Stimulated activated naive CD4-positive, alpha-beta T cell (primary cell): ENCODE measurements at places on chromosomes 7 and 10.

GRCh38 chr7:10646194-10646593 is 327.5 kb upstream of the PHF14 start:
- DNase-seq, result no peak

DNA sequence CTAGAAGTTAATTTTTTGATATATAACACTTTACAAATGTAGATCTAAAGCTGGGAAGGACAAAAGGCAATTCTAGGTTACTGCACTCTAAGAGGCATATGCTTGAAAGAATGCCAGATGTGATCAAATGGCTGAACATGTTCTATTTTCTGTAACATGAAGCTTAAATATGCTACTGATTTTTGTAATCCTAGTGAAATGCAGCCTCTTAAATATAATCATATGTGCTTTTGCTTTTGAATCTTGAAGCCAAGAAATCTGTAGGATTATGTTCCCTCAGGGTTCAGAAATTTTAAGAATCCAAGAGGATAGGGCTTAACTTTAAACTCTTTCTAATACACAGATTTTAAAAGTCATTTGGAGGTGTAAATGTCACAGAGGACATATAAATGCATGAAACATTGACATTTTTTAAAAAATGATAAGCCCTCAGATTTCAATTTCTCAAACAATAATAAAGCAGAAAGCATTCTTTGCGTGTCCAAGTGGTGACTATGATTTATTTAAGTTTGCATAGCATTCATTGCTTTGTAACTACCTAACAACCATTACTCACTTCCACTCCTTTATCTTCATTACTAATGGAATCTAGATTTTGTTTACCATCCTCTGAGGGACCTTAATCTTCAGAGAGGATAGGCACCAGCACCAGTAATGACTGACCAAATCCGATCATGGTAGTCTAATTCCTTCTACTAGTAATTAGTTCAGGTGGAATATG is 170.4 kb downstream of the MAGI2 start:
- DNase-seq, result no peak

- no peak for DNase-seq
Observed at GRCh38 chr10:125032474-125033020, 90.6 kb downstream of the ZRANB1 start.

GRCh38 chr10:121437596-121437995 is 160.6 kb downstream of the FGFR2 start:
- no peak for DNase-seq

- no peak for DNase-seq
Observed at GRCh38 chr10:97506199-97506991, 7.7 kb downstream of the UBTD1 start.

DNA sequence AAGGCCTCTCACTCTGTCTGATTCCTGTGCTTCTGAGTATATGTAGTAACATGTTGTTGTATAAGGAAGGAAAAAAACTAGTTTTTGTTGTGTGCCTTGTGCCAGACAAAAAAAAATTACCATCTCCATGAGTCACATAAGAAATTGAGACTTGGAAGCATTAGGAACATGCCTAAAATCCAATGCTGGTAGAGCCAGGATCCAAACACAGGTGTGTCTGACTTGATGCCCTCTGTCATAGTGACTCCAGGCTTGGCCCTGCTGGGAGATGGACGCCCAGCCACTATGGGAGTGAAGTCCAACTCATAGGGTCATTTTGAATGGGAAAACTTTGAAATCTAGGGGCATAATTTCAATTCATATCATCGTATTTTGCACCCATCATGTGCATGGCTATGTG is 38.0 kb downstream of the PYROXD2 start:
- DNase-seq, result no peak

GRCh38 chr10:74973741-74974392 is 137.6 kb upstream of the SAMD8 start:
- no peak for DNase-seq

DNA sequence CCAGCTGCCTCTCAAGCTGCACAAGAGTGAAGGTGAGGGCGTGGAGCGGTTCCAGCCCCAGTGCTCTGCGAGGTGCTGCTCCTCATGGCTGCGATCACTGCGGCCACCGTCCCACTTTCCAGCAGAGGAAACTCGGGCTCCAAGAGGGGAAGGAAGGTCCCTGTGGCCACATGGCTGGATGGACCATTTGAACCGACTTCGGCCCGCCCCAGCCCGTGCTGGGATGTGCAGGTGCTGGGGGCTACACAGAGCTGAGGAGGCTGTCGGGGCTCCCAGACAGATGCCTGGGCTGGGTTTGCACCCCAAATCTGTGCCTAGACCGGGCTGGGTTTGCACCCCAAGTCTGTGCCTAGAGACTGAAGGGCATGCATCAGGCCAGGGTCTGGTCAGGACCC is 186.6 kb downstream of the DNAJB6 start:
- DNase-seq, result no peak

DNA sequence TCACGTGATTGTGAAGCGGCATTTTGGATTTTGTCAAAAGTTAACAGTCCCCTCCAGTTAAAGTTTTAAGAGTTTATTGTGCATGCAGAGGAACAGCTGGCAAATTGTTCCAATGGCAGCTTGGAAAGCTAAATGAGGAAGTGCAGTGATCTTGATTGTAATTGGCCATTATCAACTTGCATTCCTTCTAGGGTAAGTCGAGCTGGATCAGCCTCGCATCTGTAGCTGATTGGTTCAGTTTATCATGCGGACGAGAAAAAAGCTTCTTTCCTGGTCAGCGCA is 566 bp downstream of the ZNF789 start:
- no peak for DNase-seq

DNA sequence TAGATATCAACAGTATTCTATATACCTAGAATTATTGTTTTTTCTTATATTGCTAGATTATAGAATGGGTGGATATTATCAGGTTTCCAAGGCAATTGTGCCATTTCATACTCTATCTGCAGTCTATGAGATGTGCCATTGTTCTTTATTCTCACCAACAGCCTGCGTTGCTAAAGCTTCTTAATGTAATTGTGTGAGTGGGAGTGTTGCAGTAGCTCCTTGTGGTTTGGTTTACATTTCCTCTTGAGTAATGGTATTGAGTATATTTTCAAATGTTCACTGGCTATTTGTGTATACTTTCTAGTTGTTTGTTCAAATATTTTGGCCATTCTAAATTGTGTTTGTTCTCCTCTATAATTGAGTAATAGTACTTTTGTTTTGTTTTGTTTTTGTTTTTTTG is 199.2 kb downstream of the TFEC start:
- no peak for DNase-seq

DNA sequence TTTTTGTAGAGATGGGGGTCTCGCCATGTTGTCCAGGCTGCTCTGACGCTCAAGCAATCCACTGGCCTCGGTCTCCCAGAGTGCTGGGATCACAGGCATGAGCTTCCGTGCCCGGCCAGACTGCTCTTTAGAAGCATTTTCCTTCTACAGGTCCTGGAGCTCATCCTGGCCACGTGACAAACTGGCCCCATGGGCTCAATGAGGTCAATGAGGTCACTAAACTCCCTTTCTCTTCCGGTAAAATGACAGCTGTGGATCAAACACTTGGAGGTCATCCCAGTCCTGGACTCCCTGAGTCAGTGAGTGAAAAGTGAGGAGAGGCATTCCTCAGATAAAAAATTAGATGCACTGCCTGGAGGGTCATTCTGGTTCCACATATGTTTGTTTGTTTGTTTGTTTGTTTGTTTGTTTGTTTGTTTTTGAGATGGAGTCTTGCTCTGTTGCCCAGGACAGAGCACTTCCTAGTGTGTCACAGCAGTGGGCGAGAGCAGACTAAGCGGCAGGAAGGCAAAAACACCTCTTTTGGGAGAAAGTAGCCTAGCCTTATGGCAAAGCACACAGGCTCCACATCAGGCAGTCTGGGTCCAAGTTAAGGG is 134.9 kb downstream of the TNS3 start:
- no peak for DNase-seq

- peak; percentile 68 for DNase-seq
Observed at GRCh38 chr7:131106681-131107336, 220.9 kb upstream of the MKLN1 start.

DNA sequence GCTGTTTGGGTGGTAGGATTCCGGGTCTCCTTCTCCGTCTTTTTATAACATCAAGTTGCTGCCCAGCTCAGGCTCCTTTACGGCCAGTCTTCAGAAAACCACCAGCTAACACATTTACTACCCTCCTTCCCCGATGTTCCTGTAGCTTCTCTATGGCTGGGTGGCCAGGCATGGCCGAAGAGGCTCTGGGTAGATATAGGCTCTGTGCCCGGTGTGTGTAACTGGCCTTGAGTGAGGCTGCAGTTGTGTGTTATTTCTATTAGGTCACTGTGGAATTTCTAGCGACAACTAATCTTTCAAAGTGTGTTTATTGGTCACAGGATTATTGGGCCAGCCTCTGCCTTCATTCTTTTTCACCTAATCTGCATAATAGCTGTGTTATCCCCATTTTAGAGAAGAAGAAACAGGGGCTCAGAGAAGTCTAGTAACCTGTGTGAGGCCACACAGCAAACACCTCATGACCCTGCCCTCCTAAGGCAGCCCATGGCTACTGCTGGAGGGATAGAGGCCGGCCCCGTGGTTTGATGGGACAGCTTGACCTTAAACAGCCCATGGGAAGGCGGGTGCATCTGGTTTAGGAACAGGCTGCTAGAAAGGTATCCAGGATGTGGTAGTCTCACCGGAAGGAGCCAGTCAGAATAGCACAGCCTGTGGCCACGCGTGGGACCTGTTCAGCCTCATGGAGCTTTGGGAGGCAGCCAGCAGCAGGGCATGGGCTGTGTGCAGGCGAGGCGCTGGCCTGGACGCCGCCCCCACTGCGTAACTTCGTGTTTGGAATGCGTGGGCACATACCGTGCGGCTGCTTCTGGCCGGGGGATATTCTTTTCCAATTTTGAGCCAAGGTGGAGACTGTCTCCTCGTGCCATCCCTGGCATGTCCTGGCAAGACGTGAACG is 29.7 kb downstream of the HTRA1 start:
- no peak for DNase-seq

- DNase-seq, result no peak
Observed at GRCh38 chr7:17408245-17408903, 109.9 kb downstream of the AHR start.

- DNase-seq, result no peak
Observed at GRCh38 chr7:16754856-16755317, 1.3 kb downstream of the TSPAN13 start.

DNA sequence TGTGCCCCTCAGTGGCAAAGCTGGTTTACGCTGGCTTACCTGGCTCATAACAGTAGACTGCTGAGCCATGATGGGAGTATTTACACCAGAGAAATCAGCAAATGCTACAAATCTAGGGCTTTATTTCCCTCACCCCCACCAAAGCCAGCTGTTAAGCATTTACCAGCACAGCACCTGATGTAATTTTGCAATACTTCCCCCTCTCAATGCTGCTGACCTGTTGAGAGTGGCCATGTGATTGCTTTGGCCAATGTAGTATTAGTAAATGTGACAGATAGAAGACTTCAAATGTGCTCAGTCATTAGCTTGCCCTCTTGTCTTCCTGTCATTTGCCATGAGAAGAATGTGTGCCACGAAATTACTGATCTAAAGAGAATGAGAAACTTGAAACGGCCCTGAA is 46.6 kb downstream of the HERPUD2 start:
- no peak for DNase-seq

GRCh38 chr7:24545215-24545614 is 28.0 kb upstream of the PALS2 start:
- no peak for DNase-seq

DNA sequence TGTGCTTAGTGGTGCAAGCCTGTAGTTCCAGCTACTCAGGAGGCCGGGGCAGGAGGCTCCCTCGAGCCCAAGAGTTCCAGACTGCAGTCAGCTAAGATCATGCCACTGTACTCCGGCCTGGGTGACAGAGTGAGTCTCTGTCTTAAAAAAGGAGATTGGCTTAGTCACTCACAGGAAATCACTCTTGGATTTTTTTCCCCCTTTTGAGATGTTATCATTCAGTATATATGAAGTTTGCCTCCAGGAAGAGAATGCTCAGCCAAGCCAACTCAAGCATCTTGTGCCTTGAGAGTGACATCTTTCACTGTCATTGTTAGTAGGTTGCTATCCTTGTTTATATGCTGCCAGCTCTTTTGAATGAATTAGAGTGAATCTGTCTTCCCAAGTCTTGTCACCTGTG is 28.0 kb downstream of the NIPSNAP2 start:
- no peak for DNase-seq

DNA sequence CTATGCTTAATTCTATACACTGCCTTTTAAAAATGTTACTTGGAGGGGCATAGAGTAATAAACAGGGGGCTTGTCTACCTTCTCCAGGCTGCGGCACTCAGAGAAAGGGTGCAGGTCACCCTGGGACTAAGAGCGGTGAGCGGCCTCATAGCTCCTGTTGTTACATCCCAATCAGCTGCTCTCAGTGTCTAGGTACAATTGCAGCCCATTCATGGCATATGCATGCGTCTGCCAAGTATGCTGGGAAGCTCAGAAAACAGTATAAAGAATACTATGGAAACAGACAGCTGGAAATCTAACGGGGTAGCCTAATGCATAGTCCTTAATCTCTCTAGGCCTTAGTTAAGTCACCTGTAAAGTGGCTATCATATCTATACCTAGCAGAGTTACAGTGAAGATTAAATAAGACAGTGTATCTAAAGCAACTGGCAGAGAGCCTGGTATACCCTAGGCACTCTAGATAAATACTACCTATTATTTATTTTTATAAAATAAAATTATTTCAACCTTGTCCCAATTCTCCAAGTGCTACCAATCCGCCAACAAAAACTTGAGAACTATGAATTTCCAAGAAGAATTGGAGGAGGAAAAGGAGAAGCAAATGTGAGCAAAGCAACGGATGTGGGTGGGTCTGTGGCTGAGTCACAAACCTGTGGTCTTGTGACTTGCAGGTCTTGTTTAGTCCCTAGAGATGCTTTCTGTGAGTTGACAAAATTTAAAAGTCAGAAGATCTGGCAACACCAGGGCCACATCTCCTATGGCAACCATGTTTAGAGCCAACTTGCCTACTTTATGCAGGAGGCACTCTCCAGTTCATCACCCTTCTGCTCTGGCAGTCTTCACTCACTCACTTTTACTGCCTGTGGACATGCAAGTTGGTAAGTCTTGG is 183.0 kb downstream of the RAPGEF5 start:
- peak; percentile 2 for DNase-seq

GRCh38 chr10:58517491-58518355 is 5.1 kb downstream of the BICC1 start:
- DNase-seq, result no peak

DNA sequence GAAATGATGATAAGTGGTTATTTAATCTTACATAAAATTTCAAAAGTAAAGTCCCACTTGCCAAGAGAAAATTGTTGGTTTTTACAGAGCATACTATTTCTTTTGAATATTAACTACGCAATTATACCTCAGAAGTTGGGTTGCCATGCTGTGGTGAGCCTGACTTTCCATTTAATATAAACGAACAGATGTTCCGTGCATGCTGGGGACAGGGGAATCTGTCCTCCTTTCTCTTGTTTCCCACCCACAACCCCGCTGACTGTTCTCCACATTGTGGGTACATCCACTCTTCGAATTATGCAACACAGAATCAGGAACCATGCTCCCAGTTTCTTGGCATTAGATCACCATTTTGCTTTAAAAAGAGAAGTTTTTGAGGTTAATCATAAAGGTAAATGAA is 29.2 kb upstream of the RTKN2 start:
- no peak for DNase-seq

DNA sequence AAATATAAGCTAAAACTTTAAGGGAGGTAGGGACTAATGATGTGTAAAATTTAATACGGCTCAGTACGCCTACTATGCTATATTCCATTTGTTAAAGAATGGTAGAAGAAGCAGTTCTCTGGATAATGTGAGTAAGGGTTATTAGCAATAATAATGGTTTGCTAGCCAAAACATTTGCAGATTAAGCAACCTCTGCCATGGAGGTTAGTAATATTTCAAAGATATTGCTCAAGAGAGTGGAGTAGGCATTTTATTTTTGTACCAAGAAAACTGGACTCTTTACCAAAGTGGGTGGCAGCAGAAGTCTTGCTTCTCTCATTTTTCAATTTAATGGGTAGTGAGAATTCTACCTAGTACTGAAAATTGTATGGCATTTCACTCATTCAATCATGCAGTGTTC is 158.9 kb upstream of the TMEM106B start:
- DNase-seq, result no peak
